ENCODE measurements at places on chromosomes 2 and 18.

DNA sequence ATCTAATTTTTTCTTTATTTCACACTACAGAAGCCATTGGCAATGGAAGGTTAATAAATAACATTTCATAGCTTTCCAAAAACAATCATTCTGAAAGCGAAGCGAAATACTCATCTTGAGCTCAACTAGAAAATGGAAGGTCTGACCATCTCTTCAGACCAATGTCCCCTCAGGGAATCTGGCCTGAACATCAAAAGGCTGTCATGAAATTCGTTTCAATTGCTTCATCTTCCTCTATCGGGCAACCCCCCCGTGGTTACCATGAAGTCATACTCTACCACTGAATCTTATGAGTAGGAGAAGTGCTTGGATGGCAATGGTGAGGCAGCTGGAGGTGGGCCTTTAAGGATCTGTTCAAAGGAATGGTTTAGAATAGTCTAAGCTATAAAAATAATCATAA is 22.9 kb upstream of the CYTIP start:
- peak; percentile 63 for DNase-seq

DNA sequence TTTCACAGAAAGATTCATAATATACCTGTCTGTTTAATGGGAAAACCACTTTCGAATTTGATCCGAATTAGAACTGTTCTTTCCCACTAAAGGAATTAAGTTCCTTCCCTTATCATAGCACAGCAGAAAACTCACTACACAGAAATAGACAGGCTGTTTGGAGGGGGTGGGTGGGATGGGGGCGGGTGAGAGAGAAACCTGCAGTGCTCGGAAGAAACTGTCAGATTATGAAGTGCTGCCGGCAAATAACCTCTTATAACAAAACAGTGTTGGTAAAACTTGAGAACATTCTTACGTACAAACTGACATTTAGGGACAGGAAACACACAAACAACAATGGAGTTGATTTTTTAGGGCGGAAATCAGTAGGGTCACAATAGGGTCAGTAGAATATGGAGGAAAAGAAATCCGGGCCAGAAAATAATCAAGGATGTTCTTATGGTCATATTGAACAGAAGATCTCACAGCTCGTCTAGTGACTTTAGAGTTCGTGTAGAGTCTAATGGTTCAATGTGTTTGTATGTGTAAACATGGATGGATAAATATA is 756.0 kb upstream of the LRATD1 start:
- DNase-seq: no peak

DNA sequence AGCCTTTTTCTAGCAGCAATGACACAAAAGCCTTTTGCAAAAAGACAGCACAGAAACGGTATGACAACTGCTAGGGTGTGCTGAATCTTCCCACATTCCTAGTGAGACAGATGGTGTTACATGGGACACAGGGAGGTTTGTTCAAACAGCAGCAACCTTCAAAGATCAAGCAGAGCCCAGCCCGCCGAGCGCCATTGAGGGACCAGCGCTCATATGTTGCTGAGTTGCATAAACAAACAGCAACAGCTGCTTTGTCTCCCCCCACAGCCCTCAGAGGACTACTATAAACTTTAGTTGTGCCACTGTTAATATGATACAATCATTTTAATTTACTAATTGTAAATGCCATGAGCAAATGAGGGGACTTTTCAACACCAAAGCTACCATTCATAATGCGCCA is 117.7 kb downstream of the ZEB2 start:
- DNase-seq: no peak

DNA sequence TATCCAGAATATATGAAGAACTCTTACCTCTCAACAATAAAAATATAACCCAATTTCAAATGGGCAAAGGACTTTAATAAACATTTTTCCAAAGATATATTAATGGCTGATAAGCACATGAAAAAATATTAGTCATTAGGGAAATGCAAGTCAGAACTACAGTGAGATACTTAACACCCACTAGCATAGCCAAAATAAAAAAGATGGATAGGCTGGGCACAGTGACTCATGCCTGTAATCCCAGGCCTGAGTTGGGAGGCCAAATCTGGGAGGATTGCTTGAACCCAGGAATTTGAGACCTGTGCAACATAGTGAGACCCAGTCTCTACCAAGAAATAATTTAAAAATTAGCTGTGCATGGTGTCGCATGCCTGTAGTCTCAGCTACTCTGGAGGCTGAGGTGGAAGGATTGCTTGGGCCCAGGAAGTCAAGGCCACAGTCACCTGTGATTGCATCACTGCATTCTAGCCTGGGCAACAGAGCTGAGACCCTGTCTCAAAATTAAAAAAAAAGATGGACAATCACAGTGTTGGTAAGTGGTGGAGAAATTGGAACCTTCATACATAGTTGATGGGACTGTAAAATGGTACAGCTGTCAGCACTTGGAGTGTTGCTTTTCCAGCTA is 25.1 kb downstream of the MARCHF7 start:
- no peak for DNase-seq

GRCh38 chr2:42808301-42808700 is 15.9 kb upstream of the HAAO start:
- DNase-seq: no peak

DNA sequence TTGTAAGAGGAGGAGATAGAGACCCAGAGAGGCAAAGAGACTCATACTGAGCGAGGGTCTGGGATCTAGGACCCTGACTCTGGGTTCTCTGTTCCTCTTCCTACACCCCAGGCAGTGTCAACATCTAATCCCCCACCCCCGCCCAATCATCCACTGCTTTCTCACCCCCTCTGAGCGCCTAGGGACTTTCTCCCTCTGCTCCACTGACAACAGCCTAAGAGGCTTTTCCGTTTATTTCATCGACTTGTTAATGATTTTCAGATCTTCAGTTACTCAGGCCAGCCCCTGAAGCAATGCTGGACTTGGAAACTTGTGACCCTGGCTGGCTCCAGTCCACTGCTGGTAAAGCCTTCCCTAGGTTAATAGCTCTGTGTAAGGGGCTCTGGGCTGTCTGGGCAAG is 65.1 kb downstream of the TFCP2L1 start:
- no peak for DNase-seq

DNA sequence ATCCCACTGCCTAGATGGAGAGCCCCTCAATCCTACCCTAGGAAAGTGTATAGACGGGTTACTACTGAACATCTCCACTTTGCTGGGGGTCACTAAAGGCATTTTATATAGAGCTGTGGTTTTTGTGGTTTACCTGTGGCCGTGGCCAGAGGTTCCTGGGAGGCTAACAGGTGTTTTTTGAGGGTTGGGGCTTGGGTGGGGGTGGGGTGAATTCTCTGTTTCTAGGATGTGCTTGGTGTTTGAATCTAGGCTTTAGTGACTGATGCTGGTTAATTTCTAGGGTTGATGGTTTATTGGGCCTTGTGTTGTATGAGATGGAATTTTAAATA is 7.7 kb downstream of the HOXD8 start:
- DNase-seq: no peak

DNA sequence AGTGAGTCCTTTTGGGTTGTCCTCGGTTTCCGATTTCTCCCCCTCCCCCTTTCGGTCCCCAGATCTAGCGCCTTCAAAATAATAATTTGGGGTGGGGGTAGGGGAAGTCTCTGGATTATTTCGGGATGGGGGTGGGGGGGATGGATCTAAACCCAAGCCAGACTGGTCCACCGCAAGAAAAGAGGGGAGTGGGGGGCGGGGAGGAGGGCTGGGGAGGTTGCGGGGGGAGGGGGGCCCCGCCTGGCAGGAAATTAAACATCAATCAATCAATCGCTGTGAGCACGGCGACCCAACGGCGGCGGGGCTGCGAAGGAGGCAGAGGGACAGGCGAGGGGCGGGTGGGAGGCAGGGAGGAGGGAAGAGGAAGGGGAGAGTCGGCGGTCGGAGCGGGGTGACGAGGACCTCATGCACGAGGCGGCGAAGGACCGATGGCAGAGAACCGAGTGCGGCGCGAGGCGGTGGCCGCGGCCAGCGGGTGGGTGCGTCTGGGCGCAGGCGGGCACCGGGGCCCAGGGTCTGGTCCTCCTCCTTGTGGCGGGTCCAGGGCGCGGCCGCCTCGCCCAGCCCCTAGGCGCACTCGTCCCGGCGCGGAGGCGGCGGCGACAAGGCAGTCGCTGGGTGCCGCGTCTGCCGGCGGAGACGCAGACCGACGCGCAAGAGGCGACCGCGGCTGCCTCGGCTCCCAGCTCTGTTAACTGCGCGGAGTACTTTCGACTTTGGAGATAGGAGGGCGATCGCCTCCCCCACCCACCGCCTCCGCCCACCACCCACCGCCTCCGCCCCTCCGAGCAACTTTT is 468 bp upstream of the SATB2 start:
- DNase-seq: no peak

DNA sequence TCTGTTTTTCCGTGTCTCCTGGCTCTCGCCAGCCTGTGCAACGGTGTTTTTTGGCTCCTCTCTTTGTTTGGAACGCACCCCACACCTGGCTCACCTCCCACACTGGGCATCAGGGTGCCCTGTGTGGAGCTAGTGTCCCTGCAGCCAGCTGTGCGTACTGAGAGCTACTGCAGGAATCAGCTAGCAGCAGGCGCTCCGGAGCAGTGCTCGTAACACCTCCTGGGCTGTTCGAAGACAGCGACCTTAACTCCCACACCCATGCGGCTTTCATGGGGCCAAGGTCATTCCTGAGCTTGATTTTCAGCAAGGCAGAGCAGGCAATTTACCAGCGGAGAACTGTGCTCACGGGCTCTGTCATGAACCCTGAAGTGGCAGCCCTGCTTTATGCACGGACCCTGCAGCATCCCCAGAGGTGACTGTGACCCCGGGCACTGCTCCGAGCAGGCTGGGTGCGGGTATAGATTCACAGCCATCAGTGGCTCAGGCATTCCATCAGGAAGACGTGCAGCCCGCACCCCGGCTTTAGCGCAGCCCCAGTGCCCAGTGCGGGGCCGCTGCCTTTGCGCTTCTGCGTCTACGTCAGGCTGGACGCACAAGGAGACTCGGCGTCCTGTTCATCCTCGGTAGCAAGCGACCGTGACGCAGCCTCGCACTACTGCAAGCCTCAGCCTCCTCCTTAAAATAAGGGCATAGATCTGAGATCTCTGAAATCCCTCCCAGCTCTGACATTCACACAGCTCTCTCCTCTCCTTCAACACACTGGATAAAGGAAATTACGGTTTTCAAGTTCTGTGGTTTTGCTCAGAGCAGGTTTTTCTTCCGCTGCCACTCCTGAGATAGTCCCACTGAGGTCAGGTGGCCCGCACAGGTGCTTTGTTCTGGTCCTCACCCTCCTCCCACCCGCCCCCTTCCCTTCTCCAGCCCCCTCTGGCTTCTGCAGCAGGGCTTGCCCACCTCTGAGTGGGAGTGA is 58.2 kb downstream of the ADI1 start:
- DNase-seq: no peak

DNA sequence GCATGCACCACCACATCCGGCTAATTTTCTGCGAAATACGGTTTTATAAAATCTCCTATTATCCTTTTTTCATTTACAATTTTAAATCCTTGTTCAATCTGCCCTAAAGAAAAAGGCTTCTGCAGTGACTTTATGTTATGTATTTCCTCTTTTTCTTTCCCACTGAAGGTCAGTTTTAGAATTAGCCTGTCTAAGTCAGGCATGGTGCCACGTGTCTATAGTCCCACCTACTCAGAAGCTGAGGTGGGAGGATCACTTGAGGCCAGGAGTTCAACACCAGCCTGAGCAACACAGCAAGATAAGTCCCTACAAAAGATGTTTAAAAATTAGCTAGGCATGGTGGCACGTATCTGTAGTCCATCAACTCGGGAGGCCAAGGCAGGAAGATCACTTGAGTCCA is 39.8 kb upstream of the TNFRSF11A start:
- no peak for DNase-seq

- no peak for DNase-seq
Measured at GRCh38 chr2:143431316-143431715, 302.1 kb downstream of the ARHGAP15 start.

GRCh38 chr2:99903981-99904380 is 238.4 kb downstream of the AFF3 start:
- DNase-seq: no peak

DNA sequence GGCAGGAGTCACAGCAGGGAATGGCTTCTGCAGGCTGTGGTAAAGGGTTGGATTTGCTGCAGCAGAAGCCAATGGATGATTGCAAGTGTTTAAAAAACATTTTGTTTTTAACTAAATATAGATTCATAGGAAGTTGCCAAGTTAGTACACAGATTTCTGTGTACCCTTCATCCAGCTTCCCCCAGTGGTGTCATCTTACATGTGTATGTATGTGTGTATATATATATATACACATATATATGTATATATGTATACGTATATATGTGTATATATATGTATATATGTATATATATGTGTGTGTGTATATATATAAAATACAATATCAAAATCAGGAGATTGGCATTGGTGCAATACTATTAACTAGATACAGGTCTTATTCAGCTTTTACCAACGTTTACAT is 19.2 kb upstream of the FAM124B start:
- no peak for DNase-seq

GRCh38 chr18:57516056-57516455 is 70.4 kb downstream of the FECH start:
- no peak for DNase-seq

GRCh38 chr2:65402323-65402722 is 30.1 kb downstream of the SPRED2 start:
- DNase-seq: no peak

DNA sequence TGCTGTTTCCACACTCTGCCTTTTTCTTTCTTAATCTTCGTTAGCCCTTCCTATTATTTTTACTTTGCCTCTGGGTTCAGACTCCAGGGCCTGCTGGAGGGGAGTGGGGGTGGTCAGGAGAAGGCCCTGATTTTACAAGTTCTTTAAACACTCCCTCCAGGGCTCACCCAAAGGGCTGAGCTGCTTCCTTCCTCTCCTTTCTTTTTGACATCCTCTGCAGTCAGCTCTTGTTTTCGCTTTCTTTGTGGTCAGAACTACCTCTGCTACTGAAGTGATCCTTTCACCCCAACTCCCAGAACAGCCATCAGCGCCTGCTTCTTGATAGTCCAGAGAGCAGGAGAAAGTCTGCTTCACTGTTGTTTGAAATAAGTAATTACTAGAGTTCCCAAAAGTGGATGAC is 925.7 kb downstream of the EPHA4 start:
- DNase-seq: no peak
